Effector memory CD4-positive, alpha-beta T cell (primary cell): ENCODE measurements at places on chromosomes 2 and 18.

GRCh38 chr2:1744446-1745170, at the start of gene PXDN:
TSS of gene PXDN (minus strand) at chr2:1744515. CDS start at chr2:1744455, 60 bp downstream.
- no peak for DNase-seq

- DNase-seq = no peak
Measured at GRCh38 chr2:14569294-14569693, 63.2 kb upstream of the LRATD1 start.

GRCh38 chr18:12236934-12237832, 17.0 kb upstream of the CIDEA start:
- peak; percentile 13 for DNase-seq

GRCh38 chr2:184558713-184559464, 39.4 kb upstream of the ZNF804A start:
- no peak for DNase-seq

GRCh38 chr18:13680612-13681011, 45.7 kb downstream of the FAM210A start:
- no peak for DNase-seq

DNA sequence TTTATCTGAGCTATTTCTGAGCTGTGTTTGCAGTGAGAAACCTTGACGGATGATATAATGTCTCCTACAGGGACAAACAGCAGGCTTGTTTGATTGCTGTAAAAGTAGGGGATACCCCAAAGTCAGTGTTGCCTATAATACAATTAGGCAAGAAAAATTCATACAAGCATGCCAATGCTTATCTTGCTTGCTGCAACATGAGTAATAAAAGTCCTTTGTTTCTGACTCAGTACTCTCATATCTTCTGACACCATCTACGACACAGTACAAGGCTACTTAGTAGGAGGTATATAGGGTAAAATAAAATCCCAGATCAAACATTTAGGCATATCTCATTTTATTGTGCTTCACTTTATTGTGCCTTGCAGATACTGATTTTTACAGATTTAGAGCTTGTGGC, 33.0 kb downstream of the ERBB4 start:
- DNase-seq = no peak

DNA sequence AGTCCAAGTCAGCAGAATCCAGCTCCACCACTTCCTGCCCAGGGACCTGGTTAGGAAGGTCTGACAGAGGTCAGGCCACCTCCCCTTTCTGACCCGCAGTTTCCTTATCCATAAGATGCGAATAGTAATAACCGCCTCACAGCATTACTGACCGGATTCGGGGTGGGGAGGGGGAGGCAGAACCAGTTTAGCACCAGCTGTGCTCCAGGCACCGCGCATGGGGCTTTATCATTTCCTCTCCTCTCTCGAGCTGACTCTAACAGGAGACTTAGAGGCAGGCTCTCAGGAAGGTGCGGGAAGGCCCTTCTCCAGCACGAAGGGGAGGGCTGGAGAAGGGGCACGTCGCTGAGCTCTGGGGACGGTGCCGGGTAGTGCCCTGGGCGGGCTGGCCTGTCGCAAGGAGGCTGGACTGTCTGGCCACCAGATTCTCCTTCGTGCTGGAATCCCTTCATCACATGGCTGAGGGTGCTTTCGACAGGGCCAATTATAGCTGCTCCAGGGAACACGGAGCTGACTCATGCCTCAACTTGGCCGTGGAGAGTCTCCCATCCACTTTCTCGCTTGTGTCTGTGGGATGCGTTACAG, 5.7 kb downstream of the EHD3 start:
- DNase-seq = no peak

GRCh38 chr18:53991202-53991601, 233.3 kb downstream of the MBD2 start:
- no peak for DNase-seq

DNA sequence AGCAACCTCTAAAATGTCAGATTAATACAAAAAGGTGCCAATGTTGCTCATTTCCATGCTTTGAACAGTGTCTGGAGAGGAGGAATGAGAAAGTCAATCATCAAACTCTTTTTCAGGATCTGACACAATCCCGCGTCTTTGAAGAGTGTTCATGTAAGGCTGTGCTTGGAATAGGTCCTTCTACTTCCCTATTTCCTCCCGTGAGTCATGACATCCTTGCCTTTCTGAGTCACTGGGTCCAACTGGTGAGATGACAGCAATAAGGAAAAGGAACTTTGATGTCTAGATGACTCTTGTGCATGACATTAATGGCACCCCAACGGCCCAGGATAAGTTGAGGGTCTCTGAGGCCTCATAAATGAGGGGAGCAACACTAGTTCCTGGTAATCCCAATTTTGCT, 109.0 kb upstream of the CELF4 start:
- no peak for DNase-seq

- DNase-seq = no peak
Measured at GRCh38 chr2:168210895-168211570, 36.4 kb downstream of the STK39 start.

DNA sequence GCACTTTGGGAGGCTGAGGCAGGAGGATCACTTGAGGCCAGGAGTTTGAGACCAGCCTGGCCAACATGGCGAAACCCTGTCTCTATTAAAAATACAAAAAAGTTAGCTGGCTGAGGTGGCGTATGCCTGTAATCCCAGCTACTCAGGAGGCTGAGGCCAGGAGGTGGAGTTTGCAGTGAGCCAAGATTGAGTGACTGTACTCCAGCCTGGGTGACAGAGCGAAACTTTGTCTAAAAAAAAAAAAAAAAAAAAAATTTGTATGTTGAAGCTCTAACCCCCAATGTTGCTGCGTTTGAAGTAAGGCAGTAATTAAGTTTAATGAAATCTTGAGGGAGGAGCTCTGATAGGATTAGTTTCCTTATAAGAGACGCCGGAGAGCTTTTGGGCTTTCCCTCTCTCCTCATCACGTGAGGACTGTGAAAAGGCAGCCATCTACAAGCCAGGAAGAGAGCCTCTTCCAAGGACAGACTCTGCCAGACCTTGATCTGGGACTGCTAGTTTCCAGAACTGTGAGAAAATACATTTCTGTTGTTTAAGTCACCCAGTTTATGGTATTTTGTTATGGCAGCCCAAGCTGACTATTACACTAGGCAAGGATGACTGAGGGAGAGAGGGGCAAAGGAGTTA, 11.5 kb upstream of the PNPT1 start:
- DNase-seq = no peak

DNA sequence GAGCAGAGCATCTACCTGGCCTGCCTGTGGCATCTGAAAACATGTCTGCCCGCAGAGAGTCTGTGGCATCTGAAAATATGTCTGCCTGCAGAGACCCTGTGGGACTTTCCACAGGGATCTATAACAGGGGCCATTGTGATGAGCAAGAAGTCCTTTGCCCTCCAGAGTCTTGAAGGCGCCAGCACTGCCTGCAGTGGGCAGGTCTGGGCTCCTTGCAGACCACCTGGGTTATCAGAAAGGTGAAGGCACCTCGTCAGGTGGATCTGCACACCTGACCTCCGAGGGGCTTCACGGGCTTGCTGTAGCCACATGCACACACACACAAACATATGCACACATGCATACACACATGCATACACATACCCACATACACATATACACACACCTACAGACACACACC, 189.5 kb upstream of the HDAC4 start:
- DNase-seq = no peak

GRCh38 chr2:27762951-27763906, 8.3 kb upstream of the MRPL33 start:
- DNase-seq = no peak

GRCh38 chr18:9283791-9284190, 50.8 kb upstream of the TWSG1 start:
- DNase-seq = no peak

DNA sequence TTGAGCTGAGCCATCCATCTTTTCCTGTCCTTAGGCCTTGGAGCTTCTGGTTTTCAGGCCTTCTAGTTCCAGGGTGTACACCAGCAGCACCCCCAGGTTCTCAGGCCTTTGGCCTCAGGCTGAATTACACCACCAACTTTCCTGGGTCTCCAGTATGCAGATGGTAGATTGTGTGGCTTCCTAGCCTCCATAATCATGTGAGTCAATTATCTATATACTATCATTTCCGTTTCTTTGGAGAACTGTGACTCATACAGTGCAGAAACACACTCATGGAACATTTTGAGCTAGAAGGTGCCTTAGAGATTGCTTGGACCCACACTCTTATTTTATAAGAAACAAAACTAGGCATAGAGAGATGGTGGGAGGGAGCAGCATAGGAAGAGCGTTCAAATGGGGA, 167.4 kb downstream of the NCK2 start:
- no peak for DNase-seq

DNA sequence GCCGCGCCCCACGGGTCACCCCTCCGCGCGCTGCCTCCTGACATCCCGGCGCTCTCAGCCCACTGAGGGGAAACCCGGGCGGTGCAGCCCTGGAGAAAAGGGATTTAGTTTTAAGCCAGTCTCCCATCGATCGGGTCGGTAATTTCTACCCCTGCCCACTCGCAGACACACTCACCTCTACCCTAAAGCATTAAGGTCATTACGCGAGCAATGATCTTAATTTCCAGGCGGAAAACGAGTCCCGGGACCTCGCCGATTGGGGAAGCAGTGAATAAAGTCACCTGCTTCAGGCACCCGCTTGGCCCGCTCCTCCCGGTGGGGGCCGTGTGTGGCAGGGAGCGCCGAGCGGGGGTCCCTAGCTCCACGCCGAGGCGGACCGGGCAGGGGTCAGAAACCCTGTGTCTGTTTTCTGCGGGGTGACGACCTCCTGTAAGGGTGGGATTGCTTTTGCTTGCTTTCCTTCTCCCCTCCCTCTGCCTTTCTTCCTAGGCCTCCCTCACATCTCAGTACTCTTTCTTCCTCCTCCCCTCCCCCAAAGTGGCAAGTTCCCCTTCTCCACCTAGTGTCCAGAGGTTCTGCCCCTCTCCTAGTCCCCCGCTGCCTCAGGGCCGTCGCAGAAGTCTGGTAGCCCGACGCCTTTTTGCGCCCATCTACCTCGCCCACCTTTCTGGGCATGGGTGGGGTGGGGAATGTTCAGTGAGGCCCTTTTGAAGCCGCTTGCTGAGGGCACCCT, 142.6 kb downstream of the MEIS1 start:
- DNase-seq = no peak

- no peak for DNase-seq
Measured at GRCh38 chr2:10309286-10309685, 6.6 kb downstream of the HPCAL1 start.

- DNase-seq = no peak
Measured at GRCh38 chr2:24412812-24413211, 52.5 kb upstream of the ITSN2 start.

DNA sequence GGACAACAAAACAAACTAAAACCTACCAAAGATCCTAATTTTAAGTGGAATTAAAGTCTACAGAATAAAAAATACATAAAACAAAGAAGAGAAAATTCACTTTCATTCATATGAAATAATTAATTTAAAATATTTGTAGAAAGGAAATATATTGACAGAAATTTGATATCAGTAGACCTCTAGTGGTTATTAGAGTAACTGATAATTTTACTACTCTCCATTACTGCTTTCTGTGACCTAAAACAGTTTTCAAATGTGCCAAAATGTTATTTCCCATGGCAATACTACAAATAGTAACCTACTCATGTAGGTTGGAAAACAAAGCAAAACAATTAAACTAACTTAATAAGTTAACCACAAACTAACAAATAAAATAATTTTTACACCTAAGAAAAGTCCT, 147.1 kb downstream of the NOL4 start:
- DNase-seq = no peak

DNA sequence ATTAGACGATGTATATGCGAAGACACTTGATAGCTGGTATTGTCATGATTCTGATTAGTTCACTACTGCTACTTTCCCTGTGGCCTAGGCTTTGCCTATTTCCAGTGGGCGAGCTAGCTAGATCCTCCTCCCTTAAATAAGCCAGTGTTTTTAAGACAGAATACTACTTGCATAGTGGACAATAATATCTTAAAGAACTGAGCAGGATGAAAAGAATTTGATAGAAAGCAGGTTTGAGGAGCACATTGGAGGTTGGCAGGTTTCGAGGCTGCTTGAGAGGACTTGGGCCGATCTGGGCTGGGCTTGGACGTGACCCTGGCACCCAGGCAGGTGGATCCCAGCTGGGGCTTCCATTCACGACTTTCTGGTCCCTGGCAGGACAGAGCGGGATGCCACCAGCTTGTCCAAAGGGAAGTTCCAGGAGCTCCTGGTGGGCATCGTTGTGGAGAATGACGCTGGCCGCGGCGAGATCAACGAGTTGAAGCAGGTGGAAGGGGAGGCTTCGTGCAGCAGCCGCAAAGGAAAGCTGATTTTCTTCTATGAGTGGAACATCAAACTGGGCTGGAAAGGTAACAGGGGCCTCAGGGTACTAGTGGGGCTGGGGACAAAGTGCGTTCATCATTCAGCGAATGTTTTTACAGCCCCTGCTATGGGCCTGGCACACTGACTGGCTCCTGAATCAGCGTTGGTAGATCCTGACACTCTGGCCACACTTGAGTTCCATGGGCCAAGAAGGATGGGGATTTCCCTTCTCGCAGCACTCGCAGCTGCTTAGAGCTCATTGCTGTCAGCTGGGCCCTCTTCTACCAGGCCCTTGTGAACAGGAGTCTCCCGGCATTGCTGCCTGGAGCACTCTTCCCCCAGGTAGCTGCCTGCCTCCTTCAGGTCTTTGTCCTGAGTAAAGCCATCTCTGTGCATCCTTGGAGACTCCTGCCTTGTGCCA, 16.9 kb downstream of the C2orf74 start:
- no peak for DNase-seq

DNA sequence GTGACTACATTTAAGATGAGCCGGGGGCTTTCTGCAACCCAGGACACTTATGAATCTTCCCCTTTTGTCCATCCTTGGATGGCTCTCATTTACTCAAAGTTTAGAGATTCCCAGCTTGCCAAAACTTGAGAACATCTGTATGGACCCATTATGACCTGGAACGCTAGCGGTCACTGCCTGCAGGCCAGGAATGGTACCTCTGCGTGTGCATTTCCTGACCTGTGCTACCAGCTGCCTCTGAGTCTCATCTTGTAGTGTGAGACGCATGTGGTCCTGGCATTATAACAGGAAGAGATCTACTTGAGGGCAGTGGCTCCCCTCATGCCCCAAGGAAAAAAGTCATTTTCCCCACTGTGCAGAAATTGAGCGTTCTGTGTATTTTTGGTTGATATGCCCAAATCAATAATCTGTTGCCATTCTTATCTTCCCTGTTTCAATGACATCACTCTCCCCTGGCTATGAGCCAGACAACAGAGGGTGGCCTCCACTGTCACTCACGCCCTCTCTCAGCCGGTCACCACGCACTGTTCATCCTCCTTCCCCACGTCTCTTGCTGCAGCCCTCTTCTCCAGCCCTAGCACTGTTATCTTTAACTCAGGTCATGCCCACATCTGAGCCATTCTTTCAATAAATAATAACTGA, 28.5 kb upstream of the NPAS2 start:
- no peak for DNase-seq

- DNase-seq = no peak
Measured at GRCh38 chr2:238643400-238643907, 204.4 kb upstream of the TWIST2 start.

GRCh38 chr18:22211657-22212056, 42.3 kb downstream of the GATA6 start:
- no peak for DNase-seq
